ENCODE measurements at places on chromosomes 16 and 17. TPM values are rescaled to one million over a fixed set of nuclear protein-coding genes. Genes with fewer than 3 reads are reported as not detected.

Gene PRKAR1A
- 399 TPM for total RNA-seq

Gene COG4
- 29.6 TPM for total RNA-seq

Gene SMIM36
- not detected for total RNA-seq

DNA sequence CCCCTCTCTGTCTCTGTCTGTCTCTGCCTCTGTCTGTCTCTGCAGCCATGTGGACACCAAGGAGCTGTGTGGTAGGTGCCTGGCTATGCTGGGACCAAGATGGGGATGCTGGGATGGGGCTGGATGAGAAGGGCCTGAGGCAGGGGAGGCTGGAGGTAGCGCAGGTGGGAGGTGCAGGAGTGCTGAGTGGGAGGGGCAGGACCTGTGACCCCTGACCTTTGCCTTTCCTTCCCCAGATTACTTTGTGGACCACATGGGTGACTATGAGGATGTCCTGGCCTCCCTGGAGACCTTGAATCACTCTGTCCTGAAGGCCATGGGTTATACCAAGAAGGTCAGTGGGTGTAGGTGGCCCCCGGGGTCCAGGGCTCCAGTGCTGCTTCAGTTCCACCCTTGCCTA lies 12.8 kb downstream of the NECAB2 start:
- DNase-seq, result no peak

- no peak for DNase-seq
These were observed 6.4 kb downstream of the CBLN1 start for GRCh38 chr16:49275050-49275730.

DNA sequence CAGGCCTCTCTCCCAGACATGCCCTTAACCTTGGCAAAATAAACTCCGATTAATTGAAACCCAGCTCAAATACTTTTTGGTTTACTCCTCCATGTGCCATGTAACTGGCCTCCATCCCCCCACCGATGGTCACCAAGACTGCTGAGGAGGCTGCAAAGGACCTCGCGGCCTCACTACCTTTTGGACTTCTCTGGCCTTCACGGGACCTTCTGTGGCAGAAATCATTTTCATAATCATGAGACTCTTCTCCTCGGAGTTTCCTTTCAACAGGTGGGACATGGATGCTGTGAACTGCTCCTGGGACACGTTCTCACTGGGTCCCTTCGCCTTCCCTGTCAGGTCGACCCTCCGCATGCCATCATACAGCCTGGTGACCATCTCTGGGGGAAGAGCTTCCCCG lies 9.0 kb downstream of the MEAK7 start:
- DNase-seq, result no peak

DNA sequence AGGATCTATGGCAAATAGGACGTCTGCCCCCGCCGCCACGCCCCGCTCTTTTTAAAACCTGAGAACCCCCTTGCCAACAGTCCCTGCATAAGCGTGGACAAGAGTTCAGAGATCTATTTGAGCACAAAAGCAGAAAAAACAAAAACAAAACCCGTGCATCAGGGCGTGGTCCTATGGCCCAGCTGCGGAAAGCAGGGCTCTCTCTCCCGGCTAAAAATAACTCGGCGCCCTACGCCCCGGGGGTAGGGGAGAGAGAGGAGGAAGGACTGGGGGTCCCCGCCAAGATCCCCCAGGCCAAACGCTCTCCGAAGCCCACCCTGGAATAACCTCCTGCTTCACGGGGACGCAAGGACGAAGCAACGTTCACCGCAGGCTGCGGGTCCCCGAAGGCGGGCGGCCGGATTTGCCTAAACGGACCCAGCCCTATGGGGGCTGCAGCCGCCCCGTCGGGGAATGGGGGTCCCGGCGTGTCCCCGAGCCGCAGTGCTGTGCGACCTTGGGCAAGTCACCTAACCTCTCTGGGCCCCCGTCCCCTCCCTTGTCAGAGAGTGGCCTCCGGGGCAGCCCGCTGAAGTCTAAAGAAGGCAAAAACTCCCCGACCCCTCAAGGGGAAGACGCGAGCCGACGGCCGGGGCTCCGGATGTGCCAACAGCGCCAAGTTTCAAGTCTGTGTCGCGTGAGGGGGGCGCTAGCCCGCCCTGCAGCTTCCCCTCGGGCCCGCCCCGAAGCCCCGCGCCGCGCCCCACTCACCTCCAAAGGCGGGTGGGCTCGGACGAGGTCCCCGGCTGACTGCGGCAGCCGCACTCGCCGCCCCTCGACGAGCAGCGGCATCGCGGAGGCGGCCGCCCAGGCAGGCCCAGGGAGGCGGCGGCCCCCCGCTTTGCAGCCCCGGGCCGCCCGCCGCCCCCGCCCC lies 477 bp downstream of the NTAN1 start:
- DNase-seq, result no peak

DNA sequence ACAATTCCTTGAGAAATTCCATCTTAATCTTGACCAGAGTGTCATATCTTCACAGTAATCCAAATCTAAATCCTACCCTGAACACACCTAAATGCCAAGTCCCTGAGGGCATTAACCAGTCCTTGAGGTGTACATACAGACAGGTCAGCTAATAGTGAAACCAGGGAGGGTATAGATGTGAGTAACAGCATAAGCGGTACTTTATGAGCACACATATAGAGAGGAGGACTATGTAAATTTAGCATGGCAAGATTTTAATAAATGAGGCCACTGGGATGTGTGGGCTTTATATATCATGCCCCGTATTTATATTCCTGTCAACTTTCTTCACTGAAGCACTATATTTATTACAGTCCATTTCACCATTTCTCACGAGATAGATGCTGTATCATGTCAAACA lies 80.2 kb downstream of the GP2 start:
- DNase-seq, result no peak

DNA sequence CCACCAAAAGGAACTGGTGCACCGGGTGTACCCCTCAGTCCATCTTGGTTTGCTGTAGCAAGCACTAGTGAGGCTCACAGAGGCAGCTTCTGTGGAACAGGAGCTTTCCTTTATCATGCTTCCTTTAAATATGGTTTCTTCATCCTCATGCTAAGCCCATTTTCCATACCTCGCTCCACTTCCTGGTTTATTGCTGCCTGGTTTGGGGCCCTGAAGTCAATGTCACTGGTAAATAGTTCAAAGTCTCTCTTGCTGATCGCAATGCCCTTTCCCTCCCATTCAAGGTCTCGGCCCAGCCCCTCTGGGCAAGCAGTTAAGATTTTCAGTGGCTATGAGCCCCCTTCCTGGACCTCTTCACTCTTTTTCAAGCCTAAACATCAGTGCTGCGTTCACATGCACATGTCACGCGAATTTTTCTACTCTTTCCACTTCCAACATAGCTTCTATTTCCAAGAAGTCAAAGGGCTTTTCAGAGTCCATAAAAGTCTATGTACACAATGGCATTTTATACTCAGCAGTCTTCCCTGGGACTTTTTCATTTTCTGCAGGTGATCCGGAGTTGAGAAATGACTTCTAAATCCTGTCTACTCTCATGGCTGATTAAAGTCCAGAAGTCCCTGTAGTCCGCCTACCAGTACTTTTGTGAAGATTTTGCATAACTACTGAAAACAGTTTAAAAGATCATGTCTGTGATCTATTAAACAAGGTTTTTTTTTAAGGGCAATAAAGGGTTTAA lies 323.8 kb upstream of the ZFHX3 start:
- no peak for DNase-seq

Data from omental fat pad (tissue), 4 donors.